Cardiac fibroblast (primary cell): ENCODE measurements at places on chromosomes 1 and 21.

GRCh38 chr1:16984717-16985116 lies 4.3 kb upstream of the MFAP2 start:
- DNase-seq: peak; percentile 91

DNA sequence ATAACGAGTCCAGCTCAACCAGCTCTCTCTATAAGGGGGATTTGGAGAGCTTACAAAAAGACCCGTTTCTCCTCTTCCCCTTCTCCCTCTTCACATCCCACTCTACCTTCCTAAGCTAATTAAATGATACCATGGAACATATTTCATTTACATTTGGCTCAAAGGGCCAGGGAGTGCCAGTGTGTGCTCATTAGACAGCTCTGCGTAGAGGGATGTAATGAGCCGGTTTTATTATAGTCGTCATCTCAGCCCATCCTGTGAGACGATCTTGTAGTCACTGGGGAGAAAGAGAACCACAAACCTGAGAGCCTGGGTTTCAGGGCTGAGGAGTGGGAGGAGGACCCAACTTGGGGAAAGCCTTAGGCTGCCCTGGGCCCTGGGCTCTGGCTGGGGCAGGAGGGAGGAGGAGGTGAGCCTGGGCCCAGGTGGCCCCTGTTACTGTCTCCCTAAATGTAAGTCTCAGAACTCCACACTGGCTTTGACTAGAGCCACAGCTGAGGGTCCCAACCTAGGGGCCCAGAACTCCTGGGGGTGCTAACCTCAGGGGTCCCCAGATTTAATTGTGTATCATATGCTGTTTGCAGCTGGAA lies 354.6 kb downstream of the MATN1 start:
- DNase-seq: no peak

GRCh38 chr1:183339556-183340167 lies 78.5 kb downstream of the NMNAT2 start:
- DNase-seq: no peak

DNA sequence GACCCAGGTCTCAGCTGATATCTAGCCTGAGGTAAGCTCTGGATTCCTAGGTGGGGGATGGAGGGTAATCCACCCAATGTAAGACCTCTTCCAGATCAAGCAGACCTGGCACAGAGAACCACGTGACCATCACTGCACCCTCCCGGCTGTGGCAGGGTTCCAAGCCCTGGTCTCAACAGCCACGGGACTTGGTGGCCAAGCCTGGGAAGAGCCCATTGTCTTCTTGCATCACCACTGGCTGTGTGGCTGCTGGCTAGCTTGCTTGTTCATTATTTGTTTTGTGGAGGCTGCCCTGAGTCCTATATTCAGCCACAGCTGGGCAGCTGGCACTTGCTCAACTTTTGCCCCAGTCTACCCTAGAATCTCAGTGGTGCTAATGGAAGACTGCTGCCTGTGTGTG lies 24.1 kb upstream of the NFASC start:
- DNase-seq: no peak

DNA sequence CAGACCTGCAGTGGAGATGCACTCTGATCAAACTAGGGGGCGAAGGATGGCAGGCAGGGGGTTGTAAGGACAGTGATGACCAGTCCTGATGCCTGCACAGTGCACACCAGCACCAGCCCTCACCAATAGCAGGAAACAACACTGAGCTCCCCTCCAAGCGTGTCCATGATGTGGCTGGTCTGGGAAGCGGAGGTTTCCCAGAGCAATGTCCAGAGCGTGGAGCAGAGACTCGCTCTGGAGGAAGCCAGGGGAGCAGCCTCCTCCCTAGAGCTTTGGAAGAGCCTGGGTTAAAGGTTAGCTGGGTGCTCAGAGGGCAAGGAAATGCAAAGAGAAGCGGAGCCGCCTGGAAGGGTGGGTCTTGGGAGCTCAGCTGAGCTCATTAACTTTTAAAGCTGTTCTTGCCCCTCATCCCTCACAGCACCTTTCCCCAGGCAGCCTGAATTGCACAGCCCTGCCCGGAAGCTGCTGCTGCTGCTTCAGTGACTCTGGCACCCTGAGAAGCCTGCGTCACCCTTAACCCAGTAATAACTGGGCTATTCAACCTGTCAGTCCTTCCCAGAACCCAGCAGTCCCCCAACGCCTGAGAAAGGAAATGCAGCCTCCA lies 162.2 kb upstream of the RAB4A start:
- DNase-seq: no peak

DNA sequence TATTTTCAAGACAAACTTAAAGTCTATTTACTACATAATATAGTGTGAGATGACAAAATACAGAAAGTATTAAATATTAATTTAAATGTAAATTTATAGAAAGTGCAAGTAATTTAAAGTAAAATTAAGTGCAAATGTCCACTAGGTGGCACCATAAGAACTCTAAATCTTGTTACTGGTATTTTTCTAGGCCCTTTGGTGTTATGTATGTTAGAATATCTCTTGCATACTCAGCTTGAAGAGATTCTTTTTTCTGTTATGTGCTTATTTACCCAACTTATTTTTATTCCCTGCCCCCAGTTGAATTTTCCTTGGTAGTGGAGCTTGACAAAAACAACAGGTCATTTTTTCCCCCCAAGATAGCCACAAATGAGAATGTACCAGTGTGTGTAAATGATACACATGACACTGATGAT lies 71.5 kb downstream of the RPS6KC1 start:
- DNase-seq: peak; percentile 81

GRCh38 chr1:183646776-183647175 lies 6.3 kb downstream of the APOBEC4 start:
- DNase-seq: no peak

- peak; percentile 21 for DNase-seq
Observed at GRCh38 chr1:19647643-19648042, 3.5 kb downstream of the NBL1 start.

DNA sequence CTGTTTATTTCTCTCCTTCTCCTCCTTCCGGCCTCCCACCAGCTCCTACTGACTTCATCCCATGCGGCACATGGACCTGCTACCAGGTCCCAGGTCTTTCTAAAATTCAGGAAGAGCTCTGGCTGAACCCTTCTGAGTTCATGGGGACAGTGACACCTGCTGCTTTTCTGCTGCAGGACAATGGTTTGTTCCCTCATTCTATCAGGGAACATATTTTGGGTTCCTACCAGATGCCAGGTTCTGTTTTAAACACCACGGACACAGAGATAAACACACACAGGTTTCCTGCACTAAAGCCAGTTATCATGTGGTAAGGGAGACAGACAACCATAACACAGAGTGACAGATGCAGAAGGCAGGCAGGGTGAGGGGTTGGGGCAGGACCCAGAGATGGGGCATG lies 114.0 kb upstream of the RAB4A start:
- peak; percentile 33 for DNase-seq

GRCh38 chr1:166905136-166905535 lies 29.1 kb upstream of the TADA1 start:
- no peak for DNase-seq

- DNase-seq: no peak
Observed at GRCh38 chr1:204161609-204162493, 4.3 kb downstream of the REN start.

- DNase-seq: peak; percentile 46
Observed at GRCh38 chr1:180503280-180503862, 994 bp upstream of the ACBD6 start.

DNA sequence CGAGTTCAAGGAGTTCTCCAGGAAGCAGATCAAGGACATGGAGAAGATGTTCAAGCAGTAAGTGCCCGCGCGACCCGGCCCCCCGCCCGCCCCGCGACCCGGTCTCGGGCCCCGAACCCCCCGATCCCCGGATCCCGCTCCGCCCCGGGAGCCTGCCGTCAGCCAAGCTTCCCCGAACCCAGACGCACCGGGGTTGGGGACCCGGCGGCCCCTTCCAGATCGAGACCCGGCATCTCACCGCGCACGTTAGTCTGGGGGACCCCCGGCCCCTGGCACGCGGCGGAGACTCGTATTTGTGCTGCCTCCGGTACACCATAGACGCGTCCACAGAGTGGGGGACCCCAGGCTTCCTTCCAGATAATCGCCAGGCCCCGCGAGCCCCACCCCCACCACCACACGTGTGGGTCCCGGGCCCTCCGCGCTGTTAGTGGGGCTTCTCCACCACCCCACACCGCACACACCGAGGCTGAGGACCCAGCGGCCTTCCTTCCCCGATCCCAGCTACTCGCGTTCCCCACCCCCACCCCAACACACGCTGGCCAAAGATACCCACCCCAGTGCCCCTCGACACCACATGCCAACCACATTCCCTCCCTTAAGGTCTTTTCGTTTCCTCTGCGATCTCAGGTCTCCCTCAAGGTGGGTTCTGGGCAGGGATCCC lies 665 bp downstream of the EFHD2 start:
- DNase-seq: no peak

- DNase-seq: no peak
Observed at GRCh38 chr1:96533820-96534219, 187.8 kb upstream of the PTBP2 start.

- DNase-seq: peak; percentile 84
Observed at GRCh38 chr1:150186789-150187559, 37.3 kb downstream of the PLEKHO1 start.

DNA sequence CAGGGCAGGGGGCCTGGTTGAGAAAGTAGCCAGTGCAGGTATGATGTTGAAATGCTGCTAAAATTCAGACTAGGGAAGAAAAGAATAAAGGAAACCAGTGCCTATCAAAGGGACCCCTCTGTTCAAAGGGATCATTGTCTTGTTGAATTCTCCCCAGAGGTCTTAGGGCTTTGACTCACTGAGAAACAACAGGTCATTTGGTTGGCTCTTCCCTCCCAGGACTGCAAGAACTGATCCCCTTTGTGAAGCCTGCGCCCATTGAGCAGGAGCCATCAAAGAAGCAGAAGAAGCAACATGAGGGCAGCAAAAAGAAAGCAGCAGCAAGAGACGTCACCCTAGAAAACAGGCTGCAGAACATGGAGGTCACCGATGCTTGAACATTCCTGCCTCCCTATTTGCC lies 11.8 kb upstream of the CELSR2 start:
- no peak for DNase-seq

DNA sequence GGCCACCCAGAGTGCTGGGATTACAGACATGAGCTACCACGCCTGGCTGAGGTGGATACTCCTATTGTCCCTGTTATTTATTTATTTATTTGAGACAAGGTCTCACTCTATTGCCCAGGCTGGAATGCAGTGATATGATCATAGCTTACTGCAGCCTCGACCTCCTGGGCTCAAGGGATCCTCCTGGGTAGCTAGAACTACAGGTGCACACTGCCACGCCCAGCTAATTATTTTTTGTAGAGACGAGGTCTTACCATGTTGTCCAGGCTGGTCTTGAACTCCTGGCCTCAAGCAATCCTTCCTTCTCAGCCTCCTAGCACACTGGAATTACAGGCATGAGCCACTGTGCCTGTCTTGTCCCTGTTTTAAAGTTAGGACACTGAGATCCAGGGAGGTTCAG lies 5.2 kb downstream of the LDLRAP1 start:
- DNase-seq: no peak

DNA sequence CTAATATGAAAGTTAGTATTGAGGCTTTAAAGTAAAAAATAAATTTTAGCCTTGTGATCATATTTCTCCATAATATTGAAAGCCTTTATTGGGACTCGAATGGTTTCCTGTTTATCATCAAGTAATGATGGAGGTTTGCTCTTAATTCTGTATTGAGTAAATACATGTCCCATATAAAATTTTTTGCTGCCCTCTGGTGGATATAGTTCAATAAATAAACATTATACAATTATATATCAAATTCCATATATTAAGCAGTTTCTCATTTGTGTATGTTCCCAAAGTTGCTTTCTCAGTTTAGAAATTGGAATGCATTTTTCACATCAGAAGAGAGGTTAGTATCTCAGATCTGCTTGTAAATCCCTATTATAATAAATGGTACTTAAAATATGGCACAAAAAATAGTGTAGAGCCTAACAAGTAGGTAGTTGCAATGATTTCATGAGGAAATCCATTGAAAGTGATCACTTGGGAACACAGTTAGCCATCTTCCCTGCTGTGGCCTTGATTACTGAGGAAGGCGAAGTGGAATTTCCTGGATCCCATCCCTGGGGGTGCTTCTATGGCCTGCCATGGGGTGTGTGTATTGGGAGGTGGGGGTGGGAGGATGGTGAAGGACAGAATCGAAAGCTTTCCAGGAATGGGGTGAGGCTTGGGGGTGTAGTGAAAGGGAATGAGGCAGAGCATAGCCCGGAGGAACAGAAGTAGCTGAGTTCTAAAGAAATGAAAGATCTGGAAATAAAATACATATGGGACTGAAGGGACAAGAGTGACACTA lies 84.1 kb upstream of the C21orf91 start:
- DNase-seq: peak; percentile 61

DNA sequence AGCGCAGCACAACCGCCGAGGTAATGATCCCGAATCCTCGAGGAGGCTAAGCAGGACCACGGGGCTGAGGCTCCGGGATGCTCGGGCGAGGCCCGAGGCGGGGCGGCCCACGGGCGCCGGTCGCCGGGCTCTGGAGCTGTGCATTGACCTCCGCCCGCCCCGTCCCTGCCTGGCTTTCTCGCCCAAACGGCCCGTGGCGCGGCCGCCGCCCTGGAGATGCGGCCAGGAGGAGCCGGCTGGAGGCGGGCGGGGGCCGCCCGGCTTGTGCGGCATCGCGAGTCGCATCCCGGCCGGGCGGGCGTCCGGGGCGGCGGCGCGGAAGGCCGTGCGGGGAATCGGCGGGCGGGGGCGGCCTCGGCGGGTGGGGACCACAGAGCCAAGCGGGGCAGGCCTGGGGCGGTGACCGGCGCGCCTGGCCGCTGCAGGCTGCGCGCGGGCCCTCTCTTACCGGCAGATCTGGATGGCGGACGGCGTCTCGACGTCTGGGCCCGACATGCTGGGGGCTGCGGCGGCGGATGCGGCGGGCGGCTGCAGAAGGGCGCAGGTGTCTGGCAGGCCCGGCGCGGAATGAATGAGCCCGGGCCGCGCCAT lies 663 bp downstream of the ACOT7 start:
- no peak for DNase-seq

- no peak for DNase-seq
Observed at GRCh38 chr1:151814426-151814825, 9.2 kb upstream of the LINGO4 start.

GRCh38 chr1:235483090-235483489 lies 21.2 kb downstream of the B3GALNT2 start:
- DNase-seq: no peak

- peak; percentile 75 for DNase-seq
Observed at GRCh38 chr1:60848583-60849188, 233.7 kb upstream of the NFIA start.

DNA sequence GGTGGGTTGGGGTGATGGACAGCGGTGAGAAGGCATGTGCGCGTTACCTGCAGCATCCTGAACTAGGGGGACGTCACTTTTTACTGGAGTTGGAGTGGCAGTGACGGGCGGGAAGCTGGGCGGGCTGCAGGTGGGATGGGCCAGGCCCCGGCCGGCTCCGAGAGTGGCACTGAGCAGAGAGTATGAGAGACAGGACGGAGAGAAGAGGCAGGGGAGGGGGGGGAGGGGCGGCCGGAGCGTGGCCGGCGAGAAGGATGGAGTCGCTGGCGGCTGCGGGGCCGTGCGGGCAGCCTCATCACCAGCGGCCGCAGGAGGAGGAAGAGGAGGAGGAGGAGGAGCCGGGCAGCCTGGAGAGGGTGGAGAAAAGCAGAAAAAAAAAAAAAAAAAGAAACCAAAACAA lies 154.5 kb downstream of the CASZ1 start:
- no peak for DNase-seq

GRCh38 chr1:51488372-51489050 lies 30.6 kb downstream of the EPS15 start:
- DNase-seq: peak; percentile 36

- DNase-seq: no peak
Observed at GRCh38 chr1:119226913-119227312, 86.5 kb upstream of the WARS2 start.
